ENCODE measurements at places on chromosomes 11 and 22.
A peak's percentile ranks its signal among the peaks of the same experiment; 100 is the strongest.

GRCh38 chr11:23727387-23727786 lies 769.5 kb upstream of the LUZP2 start:
- no peak for DNase-seq

DNA sequence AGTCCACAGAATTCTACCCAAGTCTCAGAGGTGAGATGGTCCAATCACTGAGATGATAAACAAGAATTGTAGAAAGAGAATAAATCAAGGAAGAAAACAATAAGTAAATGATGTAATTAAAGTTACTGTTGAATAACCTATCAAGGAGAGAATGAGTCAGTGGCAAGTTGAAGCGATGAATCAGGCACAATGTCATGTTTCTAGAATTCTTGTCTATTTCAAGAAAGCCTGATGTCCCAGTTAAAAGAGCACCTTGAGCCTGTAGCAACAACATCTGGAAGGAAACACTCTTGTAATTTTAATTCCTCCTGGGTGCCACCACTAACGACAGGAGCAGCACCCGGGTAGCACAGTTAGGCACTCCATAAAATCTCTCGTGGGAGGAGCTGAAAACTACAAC lies 67.9 kb upstream of the SLC35C1 start:
- DNase-seq: no peak

DNA sequence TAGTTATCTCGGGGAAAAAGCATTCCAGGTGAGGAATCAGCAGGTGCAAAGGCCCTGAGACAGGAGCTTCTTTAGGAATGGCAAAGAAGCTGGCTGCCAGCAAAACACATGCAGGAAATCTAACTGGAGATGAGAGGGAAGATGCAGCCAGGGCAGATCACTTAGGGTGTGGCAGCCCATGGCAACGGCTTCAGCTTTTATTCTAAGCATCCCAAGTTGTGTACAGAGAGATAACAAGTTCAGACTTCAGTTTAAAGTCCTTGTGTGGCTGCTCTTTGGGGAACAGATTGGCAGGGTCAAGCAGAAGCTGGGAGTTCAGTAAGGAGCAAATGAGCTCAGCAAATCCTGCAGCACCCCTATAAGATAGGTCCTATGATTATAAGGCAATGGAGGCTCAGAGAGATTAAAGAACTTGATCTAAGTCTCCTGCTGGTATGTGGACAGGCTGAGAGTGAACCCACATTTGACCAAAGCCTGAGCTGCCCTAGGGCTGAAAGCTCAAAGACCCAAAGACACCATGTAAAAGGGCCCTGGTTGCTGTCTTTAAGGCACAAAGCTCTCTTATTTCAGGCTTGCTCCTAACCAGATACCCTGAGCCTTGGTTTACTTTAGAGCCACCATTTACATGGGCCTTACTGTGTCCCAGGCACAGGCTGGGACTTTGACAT lies 466.8 kb downstream of the SOX6 start:
- no peak for DNase-seq

DNA sequence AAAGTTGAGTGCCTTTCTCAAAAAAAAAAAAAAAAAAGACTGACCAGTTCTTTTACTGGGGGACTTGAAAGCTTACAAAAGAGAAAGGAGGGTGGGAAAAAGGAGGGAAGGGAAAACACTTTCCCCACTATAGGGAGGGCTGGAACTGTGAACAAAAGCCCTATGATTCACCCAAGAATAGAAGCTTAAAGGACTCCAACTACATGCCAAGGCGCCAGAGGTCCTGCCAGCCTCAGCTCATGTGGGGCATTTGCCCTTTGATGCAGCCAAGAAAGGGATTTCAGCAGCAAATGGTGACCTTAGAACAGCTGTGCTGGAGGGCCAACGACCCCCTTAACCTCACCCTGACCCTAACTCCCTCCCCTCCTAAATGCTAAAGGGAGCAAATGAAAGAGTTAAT lies 160.0 kb downstream of the NTM start:
- DNase-seq: no peak

- DNase-seq: no peak
These were observed 15.3 kb upstream of the BID start for GRCh38 chr22:17789379-17790200.

GRCh38 chr22:33832558-33833151 lies 87.6 kb downstream of the LARGE1 start:
- no peak for DNase-seq

DNA sequence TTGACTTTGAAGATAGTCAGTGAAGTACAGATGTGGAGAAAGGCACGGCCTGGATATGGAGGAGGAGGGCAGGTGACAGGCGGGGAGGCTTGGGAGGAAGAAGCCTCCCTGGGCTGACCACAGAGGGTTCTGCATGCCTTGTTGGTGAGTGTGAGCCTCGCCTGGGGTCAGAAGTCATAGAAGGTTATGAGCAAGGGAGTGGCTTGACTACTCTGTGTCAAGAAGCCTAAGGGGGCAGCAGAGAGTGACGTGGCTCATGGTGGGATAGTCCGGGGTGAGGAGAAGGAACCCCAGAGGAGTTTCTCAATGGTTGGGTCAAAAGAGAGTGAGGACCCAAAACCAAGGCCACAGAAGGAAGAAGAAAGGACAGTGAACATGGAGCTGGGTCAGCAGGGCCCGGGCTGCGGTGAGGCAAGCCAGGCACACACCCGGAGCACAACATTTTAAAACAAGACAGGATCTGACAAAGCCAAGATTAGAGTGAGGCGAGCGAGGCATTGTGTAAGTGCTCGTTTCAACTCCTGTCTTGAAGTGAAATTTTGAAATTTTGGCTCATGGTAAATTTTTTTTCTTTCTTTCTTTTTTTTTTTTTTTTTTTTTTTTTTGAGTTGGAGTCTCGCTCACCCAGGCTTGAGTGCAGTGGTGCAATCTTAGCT lies 31.9 kb downstream of the PDGFB start:
- no peak for DNase-seq

- DNase-seq: no peak
These were observed 165.1 kb downstream of the MSANTD4 start for GRCh38 chr11:105856954-105857353.

- DNase-seq: peak; percentile 85
These were observed 23.6 kb downstream of the ALX4 start for GRCh38 chr11:44286268-44286880.

DNA sequence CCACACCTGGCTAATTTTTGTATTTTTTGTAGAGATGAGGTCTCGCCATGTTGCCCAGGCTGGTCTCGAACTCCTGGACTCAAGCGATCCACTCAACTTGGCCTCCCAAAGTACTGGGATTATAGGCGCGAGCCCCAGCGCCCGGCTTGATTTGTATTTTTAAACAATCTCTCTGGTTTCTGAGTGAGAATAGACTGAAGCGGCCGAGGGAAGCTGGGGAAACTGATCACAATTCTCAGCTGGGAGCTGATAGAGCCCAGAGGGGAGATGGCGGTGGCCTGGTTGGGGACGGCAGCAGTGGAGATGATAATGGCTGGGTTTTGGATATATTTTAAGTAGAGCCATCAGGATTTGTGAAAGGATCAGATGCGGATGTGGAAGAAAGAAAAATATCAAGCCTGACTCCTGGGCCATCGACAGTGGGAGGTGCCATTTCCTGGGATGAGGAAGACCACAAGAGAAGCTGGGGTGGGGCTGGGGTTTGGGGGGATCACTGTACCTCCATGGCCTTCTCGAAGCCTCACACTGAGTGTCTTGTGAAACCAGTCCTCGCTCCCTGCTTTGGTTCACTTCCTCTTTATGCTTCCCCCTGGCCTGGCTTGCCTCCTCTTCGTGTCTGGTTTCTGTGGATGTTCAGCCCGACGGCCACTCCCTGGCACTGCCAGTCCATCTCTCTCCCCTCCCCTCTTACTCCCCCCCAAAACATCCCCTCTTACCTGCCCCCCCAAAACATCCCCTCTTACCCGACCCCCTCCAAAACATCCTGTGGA lies 51.9 kb downstream of the IGLL1 start:
- DNase-seq: peak; percentile 67

GRCh38 chr11:109016724-109017123 lies 351.9 kb downstream of the DDX10 start:
- DNase-seq: no peak

DNA sequence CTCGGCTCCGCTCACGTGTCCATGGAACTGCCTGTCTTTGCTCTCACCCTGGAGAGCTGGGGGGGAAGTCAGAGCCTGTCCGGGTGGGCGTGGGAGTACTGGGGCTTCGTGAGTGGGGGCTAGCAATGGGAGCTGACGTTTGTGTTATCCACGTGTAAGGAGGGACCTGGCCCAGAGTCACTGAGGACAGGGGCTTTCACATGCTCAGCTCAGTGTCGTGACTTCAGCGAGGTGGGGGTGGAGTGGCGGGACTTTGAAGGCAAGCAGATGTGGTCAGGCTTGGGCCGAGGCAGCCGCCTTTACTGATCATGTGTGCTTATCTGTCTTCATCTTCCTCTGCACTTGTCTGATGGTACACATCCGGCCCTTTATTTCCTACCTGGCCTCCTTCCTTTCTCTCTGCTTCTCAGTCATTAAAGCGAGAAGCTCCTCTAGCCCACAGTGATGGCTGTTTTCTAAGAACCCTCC lies 113.1 kb upstream of the NNMT start:
- no peak for DNase-seq

DNA sequence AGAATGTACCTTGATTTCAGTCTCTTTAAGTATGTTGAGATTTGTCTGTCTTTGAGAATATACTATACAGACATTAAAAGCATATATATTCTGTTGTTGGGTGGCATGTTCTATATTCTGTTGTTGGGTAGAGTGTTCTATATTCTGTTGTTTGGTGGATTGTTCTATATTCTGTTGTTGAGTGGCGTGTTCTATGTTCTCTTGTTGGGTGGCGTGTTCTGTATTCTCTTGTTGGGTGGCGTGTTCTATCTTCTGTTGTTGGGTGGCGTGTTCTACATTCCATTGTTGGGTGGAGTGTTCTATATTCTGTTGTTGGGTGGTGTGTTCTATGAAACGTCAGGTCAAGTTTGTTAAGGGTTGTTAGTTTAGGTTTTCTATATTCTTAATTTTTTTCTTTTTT lies 27.1 kb upstream of the CTTN start:
- no peak for DNase-seq

DNA sequence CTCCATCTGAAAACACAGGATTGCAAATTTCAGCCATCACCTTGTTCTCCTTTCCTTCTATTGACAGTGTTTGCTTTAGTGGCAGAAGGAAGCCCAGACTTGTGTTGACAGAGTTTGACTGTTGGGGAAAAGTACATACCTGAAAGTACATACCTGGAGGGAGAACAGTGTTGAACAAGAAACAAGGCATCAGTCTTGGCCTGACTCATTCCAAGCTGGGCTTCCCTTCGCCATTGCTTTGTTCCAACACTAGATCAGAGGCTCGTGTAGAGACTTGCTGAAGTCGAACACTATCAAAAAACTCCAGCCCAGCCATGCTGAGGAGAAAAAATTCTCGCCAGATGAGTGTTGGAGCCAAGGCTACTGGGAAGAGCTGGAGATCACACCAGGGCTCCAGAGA lies 133.4 kb downstream of the BBOX1 start:
- no peak for DNase-seq

GRCh38 chr11:13698132-13698531 lies 29.7 kb downstream of the FAR1 start:
- no peak for DNase-seq

DNA sequence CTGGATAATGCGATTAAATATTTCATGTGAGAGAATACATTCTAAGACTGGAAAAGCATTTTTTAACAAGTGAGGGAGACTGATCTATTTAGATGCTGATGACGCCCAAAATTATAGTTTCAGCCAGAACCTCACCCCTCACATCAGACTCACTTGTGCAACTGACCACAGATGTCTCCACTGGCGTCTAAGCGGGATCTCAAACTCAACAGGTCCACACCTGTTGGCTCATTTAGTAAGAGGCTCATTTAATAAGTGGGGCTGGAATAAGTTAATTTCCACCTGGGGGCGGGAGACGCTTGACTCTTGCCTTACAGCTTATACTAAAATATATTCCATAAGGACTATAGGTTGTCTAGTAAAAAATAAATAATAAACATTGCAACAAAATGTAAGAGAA lies 47.5 kb downstream of the MORC2 start:
- no peak for DNase-seq

GRCh38 chr22:23151827-23152226 lies 6.5 kb downstream of the RAB36 start:
- no peak for DNase-seq

GRCh38 chr11:59641156-59641555 lies 25.6 kb upstream of the OSBP start:
- DNase-seq: no peak

- no peak for DNase-seq
These were observed 23.4 kb downstream of the CBX7 start for GRCh38 chr22:39129081-39129480.
